ENCODE measurements at places on chromosomes 11 and 22.

DNA sequence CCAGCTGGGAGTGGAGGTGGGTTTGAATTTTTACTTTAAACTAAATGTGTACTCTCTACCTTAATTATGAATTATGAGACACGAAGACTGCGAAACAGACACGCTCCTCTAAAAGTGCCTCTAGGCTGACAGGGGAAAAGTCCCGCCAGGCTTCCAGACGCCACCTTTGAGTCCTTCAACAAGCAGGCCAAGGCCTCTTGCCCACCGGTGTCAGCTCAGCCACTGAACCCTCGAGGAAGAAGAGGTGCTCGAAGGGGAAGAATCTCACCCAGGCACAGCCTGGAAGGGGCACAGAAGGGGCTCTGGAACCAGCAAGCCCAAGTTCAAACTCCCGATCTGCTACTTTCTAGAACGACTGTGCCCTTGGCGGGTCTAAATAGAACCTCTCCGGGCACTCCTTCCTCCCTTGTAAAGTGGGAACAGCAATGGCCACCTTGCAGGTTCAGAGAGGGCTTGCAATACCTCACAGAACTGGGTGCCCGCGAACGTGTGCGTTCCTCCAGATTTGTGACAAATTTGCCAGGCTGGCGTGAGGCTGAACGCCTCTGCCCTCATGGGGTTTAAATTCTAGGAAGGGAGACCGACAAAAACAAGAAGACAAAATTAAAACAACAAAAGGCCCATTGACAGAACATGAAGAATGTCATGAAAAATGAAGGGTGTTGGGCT, 158.5 kb upstream of the GRK3 start:
- DNase-seq, result no peak

- no peak for DNase-seq
Observed at GRCh38 chr22:21651521-21652009, 9.5 kb downstream of the SDF2L1 start.

DNA sequence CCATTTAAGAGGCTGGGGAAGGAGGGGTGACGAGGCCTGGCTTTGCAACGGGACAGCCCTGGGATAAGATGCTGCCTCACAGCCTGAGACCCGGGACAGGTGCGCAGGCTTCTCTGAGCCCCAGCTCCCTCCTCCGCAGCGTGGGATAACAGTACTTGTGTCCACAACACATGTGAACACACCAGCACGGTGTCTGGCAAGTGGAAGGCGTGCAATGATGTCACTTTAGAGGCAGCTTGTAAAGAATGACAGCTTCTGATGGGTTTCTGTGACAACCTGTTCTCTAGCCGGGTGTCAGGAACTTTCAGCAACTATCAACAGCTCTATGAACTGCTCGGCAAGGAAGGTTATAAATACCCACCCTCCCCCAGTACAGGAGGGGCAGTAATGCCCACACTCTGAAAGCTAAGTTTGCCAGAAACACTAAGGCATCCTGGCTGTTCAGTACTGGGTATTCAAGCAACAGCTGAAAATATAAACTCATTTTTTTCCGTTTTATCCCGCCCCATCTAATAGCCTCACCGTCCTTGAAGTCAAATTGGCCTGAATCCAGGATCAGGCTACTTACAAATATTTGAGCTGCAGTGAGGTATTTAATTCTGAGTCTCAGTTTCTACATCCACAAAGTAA, 59.7 kb downstream of the MYH9 start:
- DNase-seq, result no peak

DNA sequence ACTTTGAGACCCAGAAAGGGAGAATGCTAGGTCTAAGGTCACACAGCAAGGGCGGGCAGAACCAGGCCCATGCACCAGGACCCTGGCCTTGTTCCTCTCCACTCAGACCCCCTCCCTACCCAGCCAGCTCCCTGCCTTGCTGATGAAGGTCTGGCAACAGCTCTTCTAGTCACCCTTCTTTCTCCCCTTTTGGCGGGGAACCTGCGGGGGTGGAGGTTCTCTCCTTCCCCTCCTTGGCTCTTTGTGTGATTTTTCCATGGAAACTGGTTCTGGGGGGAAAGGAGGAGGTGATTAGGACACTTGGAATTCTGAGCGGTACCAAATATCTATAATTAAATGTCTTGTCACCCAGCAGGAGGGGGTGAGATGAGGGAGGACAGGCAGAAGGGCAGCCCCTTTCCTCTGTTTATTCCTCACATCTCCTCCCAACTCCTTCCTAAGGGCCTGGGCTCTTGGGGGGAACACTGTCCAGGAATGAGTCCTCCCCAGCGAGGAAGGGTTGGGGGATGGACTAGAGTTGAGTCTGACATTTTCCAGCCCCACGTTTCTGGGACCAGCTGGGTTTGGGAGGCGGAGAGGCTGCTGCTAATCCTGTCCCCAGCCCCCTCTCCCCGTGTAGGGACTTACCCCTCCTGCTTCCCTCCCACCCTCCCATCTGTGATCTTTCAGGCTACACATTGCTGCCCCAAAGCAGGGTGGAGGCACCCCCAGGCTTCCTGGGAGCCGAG, 7.4 kb downstream of the ARHGEF17 start:
- DNase-seq, result no peak

DNA sequence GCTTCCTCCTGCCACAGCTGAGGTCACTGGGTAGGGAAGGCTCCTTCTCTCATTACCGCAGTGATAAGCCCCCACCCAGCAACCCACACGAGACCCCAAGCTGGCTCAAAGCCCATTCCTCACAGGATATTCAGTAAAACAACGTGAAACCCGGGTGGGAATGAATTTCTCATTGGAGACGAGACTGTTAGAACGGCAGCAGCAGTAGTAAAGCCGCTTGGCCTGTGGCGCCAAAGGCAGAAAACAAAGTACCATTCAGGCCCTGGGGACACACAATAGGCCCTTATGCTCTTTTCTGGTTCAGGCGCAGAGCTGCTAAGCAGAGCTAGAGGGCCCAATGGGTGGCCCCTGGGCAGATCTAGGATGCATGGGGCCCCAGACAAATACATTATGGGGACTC, 45.3 kb downstream of the PC start:
- no peak for DNase-seq

- no peak for DNase-seq
Observed at GRCh38 chr11:120666121-120666639, 154.6 kb downstream of the GRIK4 start.

- DNase-seq, result no peak
Observed at GRCh38 chr11:33651555-33651954, 49.1 kb downstream of the C11orf91 start.

- DNase-seq, result no peak
Observed at GRCh38 chr22:43129426-43130425, 13.5 kb downstream of the MCAT start.

- no peak for DNase-seq
Observed at GRCh38 chr22:49966041-49966773, 5.6 kb downstream of the PIM3 start.

DNA sequence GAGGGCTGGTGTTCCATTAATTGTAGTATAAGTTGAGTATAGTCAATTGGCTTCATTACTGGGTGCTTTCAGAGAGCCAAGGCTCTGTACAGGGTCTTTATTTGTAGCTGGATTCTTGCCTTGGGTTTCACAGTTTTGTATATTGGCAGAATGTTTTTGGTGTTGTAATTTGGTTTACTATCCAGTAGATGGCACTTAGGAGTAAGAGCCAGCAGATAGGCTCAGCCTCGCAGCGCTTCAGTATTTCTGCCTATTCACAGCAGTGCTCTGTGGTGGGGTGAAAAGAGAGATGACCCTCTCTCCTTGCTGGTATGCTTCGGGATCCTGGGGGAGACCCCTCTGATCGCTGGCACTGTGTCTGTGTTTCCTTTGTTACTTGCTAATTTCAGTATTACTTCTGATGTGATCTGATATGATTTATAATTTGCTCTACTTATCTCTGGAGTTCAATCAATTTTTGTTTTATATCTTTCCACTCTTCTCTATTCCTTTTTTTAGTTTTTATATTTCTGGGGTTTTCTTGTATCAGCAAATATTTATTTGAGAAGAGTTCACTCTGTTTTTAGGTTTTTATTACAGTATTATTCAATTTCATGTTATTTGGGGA, 52.2 kb downstream of the ANO5 start:
- DNase-seq, result no peak

- DNase-seq, result no peak
Observed at GRCh38 chr11:74685905-74686304, 45.3 kb downstream of the CHRDL2 start.

GRCh38 chr11:129410395-129410960, 34.8 kb downstream of the BARX2 start:
- no peak for DNase-seq
